Hematopoietic multipotent progenitor cell treated with erythropoietin and hydrocortisone succinate and interleukin-3 and kit ligand, for 8 days (in vitro differentiated cells): ENCODE measurements at places on chromosomes 5 and 9.

DNA sequence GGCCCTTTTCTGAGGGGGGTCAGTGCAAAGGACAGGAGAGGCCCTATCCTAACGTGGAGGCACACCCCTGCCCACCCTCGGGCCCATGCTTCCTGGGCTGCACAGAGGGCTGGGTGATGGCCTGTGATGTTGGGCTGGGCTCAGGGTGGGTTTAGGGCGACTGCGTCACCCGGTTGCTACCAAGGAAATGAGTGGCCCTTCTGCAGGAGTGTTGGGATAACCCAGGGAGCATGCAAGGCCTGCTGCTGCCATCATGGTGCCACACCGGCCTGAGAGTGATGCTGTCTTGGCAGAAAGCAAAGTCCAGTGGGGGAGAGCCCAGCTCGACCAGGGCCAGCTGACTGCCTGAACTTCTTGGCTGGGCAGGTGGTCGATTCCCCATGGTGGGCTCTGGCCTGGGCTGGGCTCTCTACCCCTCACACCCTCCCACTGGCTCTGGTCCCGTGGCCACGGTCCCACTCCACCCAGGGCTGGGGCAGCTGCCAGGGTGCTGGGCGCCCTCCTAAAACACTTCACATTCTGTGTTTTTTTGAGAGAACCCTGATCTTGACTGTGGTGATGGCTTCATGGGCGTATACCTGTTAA lies 21.5 kb upstream of the MRNIP start:
- no peak for DNase-seq

DNA sequence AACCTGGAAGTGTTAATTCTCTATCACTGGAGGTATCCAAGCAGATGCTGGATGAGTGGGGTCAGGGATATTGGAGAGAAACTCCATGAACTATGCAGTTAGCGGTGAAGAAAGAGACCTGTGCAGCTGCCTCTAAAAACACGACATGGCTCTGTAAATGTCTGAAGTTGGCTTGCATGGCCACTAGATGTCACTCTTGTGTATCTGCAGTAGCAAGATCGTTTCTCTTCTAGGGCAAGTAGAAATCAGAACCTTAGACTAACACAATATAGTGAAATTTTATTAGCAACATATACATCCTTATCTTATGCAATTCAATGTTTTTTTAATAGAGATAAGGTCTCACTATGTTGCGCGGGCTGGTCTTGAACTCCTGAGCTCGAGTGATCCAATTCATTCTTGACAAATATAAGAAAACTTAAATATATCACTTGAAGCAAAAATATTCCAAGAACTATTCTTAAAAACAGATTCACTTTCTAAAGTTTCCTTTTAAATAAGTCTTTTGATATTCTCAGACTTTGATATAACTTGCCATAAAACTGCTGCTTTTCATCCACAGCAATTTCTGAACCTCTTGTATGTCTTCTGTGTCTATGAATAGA lies 2.9 kb downstream of the OR2S2 start:
- DNase-seq = peak; percentile 68

GRCh38 chr5:18152671-18153070 lies 518.4 kb downstream of the TAF11L14 start:
- no peak for DNase-seq

GRCh38 chr5:58498340-58498942 lies 7.2 kb downstream of the GAPT start:
- peak; percentile 25 for DNase-seq

DNA sequence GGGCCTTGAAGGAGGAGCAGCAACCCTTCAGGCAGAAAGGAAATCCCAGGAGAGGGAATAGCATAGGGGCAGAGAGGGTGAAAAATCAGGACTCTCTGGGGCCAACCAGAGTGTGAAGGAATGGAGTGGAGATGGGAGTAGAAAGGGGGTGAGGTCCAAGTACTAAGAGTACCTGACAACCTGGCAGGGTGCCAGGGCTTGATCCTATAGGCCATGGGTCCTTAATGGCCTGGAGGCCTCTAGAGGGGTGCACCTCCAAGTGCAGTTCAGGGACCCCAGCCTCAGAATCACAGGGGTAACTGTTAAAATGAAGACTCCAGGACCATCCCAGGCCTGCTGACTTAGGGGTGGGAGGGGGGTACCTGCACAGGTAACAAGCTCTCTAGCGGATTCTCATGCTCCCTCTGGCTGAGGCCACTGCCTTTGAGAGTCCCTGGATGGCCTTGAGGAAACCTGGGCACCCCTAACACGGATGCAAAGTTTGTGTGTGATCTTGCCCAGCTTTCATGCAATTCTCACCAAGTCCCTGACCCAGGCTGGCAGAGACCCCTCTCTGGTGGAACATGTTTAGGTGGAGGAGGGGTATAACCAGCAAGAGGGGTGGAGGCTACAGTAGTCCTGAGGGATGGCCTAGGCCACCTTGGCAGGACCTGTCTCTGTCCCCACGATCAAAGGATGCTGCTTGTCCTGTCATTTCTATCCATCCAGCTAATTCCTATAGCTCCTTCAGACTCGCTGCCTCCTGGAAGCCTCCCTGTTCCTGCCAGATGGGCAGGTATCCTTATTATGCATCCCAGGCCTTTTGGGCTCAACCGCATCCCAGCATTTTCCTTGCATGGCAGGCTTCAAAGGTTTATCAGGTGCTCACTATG lies 17.6 kb upstream of the CSF1R start:
- DNase-seq = no peak

- DNase-seq = no peak
Measured at GRCh38 chr9:127121628-127122175, 733 bp downstream of the ANGPTL2 start.

DNA sequence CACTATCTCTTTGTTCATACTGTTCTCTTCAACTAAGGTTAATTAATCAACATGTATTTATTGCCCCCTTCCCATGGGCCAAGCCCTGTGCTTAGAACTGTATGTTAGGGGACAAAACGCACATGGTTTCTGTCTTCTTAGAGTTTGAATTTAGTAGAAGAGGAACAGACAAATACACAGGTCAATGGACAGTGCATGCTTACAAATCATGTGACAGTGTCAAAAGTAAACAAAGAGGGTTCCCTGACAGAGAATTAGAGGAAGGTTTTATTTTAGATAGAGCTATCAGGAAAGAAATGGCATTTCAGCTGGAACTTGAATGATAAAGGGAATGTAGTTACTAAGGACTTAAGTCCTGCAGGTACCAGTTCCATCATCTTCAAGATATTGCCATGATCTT lies 145.2 kb upstream of the CCDC152 start:
- DNase-seq = no peak

GRCh38 chr9:21154018-21154608 lies 12.3 kb downstream of the IFNA21 start:
- DNase-seq = peak; percentile 44

DNA sequence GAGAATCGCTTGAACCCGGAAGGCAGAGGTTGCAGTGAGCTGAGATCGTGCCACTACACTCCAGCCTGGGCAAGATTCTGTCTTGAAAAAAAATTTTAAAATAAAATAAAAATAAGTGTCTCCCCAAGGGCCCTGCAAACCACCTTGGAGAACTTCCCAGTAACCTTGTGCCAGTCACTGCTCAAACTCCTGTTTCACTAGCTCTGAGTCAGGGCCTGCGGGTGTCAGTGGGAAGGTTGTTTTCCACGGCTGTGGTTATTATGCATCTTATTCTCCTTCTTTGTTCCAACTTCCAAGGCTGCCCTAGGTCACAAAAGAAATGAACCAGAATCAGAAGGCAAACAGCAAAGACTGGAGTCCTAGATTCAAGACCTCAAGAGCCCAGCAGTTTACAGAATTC lies 246.7 kb downstream of the ADAMTSL1 start:
- DNase-seq = no peak

DNA sequence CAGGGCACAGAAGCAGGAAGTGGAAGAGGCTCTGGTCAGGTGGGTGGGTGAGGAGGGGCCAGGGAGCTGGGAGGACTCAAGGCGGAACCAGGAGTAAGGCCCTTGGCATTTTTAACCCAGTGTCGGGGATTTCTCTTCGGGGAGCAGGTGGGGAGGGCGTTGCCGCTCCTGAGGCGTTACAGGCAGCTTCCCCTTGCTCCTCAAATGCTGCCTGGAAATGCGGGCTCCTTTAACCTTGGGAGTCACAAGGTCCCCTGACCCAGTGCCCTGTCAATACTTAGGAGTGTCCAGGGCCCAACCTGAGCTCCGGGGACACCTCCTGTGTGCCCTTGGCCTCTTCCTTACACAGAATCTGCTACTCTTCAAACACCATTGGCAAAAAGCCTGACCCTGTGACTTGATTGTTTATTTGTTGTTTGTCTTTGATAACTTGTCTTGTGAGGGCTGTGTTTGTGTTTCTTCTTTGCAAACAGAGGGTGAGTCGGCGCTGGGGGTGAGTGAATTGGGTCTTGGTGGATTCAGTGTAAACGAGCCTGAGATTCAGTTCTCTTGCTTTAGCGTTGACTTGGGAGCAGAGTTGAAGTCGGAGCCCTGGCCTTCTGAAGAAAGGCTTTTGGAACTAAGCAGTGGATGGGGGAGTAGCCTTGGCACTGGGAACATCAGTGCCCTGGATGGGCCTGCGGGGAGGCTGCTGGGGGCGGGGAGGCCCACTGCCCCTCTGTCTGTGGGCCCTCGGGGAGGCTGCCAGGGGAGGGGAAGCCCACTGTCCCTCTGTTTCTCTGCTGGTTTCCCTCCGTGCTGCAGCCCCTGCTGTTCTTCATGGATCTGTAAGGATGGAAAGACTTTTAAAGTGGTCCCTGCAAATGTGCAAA lies 300.7 kb upstream of the IRX4 start:
- DNase-seq = no peak

DNA sequence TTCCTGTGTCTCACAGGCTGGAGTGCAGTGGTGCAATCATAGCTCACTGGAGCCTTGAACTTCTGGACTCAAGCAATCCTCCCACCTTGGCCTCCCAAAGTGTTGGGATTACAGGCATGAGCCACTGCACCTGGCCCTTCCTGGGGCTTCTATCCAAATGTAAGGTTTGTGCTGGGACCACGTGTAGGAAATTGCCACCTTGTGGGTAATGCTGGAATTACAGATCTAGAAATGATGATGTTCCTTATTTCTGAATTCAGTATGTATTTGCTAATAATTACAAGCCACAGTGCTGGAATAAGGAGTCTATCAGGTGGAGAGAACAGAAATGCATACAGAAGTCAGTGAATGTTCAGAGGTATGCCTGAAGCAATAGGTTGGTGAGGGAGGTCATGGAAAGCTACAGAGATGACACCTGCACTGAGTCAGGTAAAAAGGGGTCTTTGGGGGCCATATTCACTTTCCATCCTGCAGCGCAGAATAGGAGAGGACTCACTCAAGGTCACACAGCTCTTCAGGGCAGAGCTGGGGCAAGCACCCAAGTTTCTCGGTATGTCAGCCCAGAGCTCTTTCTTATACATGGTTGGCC lies 8.8 kb upstream of the IGFBPL1 start:
- peak; percentile 52 for DNase-seq

DNA sequence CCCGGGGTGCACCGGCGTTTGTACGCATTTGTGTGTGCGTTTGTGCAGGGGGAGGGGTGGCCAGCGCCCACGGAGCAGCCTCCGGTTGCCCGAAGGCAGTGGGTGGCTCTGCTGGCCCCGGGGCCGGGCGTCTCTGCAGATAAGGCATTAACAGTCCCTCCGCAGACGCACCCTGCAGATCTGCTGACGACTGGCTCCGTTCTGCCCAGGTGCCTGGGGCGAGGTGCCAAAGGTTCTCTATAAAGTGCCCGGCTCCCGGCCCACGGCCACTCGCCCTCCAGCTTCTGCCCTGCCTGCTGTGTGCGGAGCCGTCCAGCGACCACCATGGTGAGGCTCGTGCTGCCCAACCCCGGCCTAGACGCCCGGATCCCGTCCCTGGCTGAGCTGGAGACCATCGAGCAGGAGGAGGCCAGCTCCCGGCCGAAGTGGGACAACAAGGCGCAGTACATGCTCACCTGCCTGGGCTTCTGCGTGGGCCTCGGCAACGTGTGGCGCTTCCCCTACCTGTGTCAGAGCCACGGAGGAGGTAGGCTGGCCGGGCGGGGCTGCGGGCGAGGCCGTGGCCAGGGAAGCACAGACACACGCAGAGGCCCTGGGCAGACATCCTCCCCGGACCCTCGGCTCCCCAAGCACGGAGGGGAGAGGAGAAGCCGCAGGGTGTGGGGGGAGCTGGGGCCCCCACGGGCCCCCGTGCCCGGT lies at the start of gene SLC6A19:
SLC6A19 (plus strand) TSS at position 269 of the 699 bp plus-strand sequence; CDS start at position 325, 56 bp downstream.
- DNase-seq = peak; percentile 41

- DNase-seq = no peak
Measured at GRCh38 chr9:132238992-132239391, 77.1 kb downstream of the NTNG2 start.

DNA sequence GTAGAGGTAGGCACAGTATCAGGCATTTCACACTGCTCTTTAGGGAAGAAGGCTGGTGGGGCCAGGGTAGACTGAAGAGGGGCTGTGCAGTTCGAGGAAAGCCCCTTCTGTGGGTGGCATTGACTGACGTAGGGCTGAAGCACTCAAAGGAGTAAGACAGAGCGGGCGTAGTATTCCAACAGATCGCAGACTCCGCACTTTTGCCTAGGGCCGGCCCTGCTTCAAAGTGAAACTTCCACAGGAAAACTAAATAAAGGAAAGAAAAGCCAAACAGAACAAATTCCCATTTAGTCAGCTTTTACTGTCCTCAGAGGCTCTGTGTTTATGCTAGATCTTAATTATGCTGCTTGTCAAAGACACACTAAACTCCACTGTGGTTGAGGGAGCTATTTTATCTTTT lies 493.0 kb upstream of the WWC1 start:
- DNase-seq = no peak
